Upper lobe of left lung (tissue), 6 donors: ENCODE measurements at places on chromosomes 16 and 17. TPM values are rescaled to one million over a fixed set of nuclear protein-coding genes. Genes with fewer than 3 reads are reported as not detected.

C17orf107 gene
- total RNA-seq: 3.3 TPM

NPIPB8 gene
- not detected for total RNA-seq

FOXL1 gene
- 0.46 TPM for total RNA-seq

NPIPA2 gene
- total RNA-seq: not detected

P2RX1 gene
- total RNA-seq: 15.7 TPM

CHST6 gene
- total RNA-seq: 11.6 TPM

MMP28 gene
- total RNA-seq: 106 TPM

IRX3 gene
- 157 TPM for total RNA-seq

TMC8 gene
- 65.0 TPM for total RNA-seq

DLG4 gene
- 10.5 TPM for total RNA-seq

CLEC18C gene
- not detected for total RNA-seq

KIF18B gene
- 0.49 TPM for total RNA-seq

TBC1D3D gene
- not detected for total RNA-seq

CDRT15L2 gene
- total RNA-seq: not detected

LPO gene
- total RNA-seq: not detected

CACNG4 gene
- total RNA-seq: 17.0 TPM
